ENCODE measurements at places on chromosomes 6 and 20.

GRCh38 chr20:57234556-57235251 is 31.7 kb downstream of the BMP7 start:
- DNase-seq, result no peak

DNA sequence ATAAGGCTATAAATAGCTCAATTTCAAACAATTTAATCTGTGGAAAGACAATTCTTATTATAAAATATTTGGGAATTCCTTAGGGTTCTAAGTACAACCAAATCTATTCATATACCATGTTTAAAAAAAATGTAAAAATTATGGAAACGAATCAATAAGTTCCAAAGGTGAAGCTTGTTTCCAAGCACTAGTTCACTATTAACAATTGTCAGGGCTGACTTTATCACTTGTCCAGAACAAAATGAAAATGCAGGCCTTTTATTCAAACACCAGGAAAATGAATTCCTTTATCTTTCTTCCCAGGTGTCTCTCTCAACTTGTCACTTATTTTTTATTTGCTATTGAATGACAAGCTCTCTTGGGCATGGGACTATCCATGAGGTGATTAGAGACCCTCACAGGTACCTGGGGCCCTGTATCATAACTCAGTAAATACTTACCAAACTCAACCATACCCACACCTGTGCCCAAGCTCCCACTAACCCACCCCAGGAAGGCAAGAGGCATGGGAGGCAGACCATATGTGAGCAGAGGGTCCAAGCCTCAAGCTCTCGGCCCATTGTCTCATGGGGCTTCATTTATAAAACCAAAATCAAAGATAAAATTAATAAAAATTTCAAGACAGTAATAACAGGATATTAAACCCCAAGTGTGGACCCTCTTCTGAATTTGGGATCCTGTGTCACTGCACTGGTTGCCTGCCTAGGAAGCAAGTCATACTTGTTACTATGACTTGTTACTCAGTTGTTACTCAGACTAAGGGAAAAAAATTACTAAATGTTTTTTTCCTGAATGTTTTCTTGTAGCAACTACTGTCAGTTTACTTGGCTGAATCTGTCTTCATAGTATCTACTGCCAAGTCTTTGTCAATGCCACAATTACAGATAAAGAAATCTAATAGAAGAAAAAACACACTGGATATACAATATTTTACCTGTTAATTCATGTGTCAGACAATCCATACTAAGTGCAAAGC is 54.7 kb downstream of the PTPRK start:
- no peak for DNase-seq

DNA sequence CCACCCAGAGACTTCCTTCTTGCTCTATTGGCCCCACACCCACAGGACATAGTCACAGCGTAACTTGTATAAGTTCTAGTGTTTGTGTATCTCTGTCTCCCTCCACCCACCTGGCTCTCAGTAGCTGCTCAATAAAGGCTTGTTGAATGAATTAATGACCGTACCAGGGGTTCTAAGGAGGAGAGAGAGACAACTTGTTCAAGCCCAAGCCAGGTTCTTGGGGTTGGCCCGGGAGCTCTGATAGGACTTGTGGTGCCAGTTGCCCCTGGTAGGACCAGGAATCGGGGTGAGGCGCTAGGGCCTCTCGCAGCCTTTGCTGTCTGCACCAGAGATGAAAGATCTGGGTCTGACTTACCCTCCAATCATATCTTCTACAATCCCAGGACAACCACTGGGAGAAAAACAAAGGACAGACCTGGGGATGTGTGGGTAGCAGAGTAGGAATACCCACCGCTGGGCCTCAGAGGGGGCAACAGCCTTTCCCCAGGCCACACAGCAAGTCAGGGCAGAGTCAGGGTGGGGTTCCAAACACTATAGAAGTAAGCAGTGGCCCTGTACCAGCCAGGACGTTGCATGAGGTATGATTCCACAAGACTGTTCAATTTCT is 5.3 kb upstream of the TGM2 start:
- no peak for DNase-seq

DNA sequence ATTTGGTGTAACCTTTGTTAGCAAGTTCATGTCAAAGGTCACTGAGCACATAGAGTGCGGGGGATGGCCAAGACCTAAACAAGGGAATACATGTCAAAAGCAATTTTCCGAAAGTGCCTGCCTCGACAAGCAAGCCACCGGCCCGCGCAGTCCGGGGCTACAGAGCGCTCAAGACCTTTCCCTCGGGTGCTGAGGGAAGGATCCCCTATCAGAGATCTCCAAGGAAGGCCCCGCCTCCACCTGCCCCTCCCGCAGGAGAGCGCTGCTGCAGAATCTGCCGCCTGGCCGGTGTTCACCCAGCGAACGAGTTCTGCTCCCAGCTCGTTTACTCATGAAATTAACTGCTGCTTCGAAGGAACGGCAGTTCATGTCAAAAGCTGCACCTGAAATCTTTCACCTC is 252.7 kb downstream of the BMP7 start:
- no peak for DNase-seq

DNA sequence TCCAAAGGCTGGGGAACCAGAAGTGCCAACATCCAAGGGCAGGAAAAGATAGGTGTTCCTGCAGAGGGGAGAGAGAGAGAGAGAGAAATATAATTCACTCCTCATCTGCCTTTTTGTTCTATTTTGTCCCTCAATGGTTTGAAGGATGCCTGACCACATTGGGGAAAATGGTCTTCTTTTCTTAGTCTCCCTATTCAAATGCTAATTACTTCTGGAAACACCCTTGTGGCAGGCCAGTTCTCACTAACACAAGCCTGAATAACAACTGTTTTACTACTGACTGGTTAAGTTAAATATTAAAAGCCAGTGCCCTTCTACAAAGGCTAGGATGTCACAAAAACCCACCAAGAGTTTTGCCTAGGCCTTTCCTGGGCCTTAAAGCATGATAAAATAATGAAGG is 425.4 kb upstream of the HTR1E start:
- no peak for DNase-seq

DNA sequence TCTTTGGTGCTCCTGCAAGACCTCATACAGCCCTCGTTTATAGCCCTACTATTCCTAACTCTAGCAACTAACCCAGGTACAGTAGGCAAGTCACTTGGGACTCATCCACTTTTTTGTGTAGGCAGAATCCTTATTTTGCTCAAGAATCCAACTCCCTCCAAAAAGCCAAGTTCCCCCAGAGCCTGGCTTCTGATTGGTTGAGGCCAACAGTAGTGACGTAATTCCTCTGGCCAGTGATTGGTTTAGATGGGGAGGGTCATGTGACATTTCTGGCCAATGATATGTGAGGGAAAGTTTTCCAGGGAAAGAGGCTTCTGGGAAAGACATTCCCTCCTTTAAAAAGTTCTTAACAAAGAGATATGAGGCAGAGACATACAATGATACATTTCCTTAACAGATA is 32.1 kb downstream of the KIAA1755 start:
- DNase-seq, result no peak

DNA sequence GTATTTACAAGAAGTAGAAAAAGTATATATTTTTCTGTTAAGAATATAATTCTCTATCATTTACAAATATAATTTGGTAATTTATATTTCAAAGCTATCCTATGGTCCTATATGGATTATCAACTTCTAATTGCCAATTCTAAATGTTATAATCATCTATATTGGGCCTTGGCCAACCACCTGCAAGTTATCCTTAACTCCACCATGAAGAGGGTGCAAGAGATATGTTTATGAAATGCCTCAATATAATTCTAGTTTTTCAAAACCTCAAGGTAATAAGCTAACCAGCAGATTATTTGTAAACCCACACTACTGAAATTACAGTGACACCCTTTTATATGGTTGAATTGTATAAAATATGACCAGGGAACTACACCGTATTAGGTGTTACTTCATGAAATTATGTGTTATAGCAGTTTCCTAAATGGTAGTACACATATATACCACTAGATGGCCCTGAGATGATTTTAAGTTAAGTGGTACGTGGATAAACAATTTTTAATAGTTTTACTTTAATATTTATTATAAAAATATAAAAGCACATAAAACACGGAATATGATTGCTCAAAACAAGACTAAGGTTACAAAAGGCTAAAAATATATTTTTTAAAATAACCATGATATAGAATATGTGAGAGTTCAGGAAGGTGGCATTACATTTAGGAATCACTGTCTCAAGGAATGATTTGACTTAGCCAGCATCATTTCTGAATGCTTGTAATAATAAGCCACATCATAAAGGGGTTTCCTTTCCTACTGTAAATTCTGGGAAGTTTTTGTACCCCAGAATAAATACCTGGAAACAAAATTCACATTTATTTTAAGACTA is 9.8 kb upstream of the PNISR start:
- DNase-seq, result no peak

GRCh38 chr6:147639279-147639678 is 130.8 kb downstream of the SAMD5 start:
- no peak for DNase-seq

DNA sequence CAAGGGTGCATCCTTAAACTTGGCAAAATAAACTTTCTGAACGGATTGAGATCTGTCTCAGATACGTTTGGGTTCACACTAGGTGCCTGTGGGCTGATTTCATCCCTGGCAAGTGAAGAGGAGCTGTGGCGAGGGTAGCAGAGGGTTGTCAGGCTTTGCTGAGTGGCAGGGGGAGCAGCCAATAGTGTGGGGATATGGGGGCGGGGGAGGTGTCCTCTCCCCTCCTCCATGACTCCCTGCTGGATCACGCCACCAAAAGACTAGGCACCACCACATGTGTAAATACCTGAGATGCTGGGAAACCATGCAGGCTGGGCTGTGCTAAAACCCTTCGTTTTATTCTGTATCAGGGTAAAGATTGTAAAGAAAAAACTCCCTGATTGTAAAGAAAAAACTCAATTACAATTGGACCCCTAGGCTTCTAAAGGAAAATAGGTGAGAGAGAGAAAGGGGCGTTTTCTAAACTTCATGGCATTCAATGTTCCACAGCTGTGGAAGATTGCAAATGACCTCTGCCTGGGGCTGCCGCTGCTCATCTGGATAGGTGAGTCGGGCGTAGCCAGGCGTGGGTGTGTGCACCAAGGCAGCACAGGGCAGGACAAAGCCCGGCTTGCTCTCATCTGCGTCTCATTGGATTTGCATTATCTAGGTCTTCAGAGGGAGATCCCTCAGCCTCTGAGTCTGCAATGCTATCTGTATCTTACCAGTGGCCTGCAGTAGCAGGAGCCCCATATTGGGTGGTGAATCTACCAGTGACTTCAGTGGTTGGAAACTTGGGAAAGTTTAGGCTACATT is 26.9 kb upstream of the ADTRP start:
- DNase-seq, result no peak

GRCh38 chr20:10769700-10770099 is 95.9 kb upstream of the JAG1 start:
- no peak for DNase-seq

DNA sequence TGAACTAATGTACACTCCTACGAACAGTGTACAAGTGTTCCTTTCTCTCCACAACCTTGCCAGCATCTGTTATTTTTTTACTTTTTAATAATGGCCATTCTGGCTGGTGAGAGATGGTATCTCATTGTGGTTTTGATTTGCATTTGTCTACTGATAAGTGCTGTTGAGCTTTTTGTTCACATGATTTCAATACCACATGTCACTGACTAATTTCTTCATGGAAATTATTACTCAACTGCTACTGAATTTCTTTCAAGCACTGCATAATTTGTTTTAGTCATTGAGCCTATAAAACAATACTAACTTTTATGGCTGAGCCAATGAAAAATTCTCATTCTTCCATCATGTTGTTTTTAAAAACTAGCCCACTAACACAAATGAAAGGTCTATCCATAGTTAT is 115.4 kb downstream of the FRK start:
- no peak for DNase-seq

DNA sequence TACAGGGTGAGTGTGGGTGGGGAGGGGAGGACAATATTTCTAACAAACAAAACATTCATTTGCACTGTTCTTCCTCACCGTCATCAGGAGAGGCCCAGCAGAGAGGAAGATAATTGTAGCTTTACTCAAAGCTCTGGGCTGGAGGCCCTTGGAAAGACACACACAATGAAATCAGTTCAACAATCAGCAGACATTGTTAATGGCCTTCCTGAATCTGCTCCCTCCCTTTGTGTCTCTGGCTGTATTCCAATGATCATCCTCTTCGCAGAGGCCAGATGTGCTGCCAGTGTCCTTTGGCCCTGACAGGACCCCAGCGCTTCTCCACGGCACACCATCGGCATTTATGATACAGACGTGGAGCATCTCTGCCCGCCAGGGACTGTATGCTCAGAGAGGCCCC is 44.6 kb upstream of the LRFN2 start:
- DNase-seq, result no peak

DNA sequence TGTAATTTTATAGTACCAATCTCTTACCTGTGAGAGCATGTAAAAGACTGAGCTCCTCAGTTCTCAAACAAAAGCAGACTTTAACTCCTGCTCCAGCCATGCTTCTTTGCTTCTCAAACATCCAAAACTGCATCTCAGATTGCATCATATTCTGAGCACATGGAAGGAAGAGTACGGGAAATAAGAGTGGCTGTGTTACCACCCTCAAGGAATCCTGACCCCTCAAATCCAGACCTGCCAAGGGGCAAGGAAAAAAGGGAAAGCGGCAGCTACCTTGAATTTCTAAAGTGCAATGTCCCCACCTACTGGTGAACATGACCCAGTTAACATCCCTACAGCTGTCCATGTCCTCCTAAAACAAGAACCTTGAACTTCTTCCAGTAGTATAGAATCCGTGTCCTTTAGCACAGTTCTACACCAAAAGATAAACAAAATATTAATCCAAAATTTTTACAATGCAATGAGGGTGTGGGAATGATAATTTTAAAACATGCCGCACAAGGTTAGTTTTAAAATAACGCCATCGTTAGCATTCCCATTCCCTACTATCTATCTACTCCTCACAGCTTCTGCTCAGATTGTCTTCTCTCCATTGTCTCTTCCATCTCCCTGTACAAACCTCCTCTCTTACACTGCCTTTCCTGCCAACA is 34.1 kb upstream of the HLA-DQB1 start:
- no peak for DNase-seq

GRCh38 chr6:154370545-154370944 is 13.9 kb upstream of the IPCEF1 start:
- DNase-seq, result peak; percentile 3

DNA sequence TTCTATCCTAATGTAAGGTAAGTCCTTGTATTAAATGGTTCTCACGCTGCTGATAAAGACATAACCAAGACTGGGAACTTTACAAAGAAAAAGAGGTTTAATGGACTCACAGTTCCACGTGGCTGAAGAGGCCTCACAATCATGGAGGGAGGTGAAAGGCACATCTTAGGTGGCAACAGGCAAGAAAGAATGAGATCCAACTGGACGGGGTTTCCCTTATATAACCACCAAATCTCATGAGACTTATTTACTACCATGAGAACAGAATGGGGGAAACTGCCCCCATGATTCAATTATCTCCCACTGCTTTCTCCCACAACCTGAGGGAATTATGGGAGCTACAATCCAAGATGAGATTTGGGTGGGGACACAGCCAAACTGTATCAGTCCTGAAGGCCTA is 136.6 kb downstream of the HTR1B start:
- DNase-seq, result no peak

- no peak for DNase-seq
Observed at GRCh38 chr6:115276881-115277565, 783.7 kb downstream of the FRK start.

GRCh38 chr6:107114926-107115694 is at the start of gene BEND3:
TSS of gene BEND3 (minus strand) at chr6:107115515. CDS start at chr6:107099285, 16,230 bp downstream.
- DNase-seq, result no peak
